A673 (cell line): ENCODE measurements at places on chromosomes 1 and 21. TPM values are rescaled to one million over a fixed set of nuclear protein-coding genes. Genes with fewer than 3 reads are reported as not detected.

The FCMR gene
- total RNA-seq: not detected in 2 replicates

The SH3BGR gene
- total RNA-seq: 2.9 and 4.9 TPM in 2 replicates

The TNFAIP8L2 gene
- not detected in 2 replicates for total RNA-seq

The ATP1A4 gene
- not detected in 2 replicates for total RNA-seq

GRCh38 chr1:201414051-201414738 lies 7.3 kb downstream of the TNNI1 start:
- DNase-seq: no peak

DNA sequence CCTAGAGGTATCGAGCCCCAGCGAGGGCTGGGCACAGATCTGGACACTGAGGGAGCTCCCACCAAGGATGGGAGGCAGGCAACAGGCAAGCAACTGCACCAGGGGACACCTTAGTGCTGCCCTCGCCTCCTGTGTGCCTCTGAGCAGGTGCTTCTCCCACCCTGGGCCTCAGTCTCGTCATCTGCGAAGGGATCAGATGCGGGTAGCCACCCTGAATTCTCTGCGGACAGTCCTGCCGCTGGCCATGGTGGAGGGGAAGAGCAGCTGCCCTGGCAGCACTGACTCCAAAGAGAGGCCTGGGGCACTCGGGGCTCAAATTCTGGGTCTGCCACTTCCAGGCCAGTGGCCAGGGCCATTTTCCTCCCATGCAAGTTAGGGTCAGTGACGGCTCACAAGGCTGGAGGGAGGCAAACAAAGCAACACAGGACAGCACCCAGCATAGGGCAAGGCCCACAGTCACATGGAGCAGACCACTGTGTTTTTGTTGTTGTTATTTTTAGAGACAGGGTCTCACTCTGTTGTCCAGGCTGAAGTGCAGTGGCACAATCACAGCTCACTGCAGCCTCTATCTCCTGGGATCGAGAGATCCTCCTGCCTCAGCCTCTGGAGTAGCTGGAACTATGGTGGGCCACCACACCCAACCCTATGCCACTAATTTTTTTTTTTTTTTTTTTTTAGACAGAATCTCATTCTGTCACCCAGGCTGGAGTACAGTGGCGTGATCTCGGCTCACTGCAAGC lies 7.1 kb upstream of the SDC3 start:
- DNase-seq: no peak

- no peak for DNase-seq
These were observed 48.9 kb downstream of the PHC2 start for GRCh38 chr1:33381977-33382376.
